ENCODE measurements at places on chromosomes 7 and 10. TPM values are rescaled to one million over a fixed set of nuclear protein-coding genes. Genes with fewer than 3 reads are reported as not detected.
A peak's percentile ranks its signal among the peaks of the same experiment; 100 is the strongest.

- no peak for DNase-seq
- H3K27me3 ChIP-seq, result no peaks in the 10 kb centered on the region
- no peaks in the 10 kb centered on the region for H3K4me1 ChIP-seq
These were observed 1196.9 kb downstream of the SORCS3 start for GRCh38 chr10:105837951-105838350.

DNA sequence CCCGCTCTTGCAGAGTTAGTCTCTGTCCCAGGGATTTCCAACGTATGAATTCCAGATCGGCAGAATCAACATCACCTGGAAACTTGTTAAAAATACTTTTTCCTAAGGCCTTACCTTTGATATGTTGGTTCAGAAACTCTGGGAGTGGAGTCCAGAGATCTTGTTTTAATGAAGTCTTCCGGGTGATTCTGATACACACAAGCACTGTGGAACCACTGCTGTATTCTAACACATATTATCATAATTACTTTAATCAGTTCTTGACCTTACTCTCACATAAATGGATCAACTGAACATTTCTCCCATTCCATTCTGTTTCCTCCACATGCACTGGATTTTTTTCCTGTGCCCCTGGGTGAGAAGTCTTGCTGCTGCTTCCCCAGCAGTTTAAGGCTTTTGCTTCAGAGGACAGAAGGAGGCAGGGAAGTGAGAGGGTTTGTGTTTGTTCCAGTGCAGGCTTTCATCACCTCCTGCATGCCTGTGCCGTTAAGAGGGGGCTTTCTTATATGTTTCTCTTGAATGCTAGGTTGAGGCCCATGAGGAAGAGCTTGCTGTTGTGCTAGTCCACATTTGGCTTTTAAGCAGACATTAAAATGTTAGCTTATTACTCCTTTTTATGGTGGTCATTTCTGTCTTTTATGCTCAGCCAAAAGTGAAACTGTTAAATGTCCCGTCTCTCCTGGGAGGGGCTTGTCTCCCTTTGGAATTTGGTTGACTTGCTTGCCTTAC is 32.4 kb downstream of the CCSER2 start:
- no peaks in the 10 kb centered on the region for H3K36me3 ChIP-seq
- peak overlapping the region; percentile 16 for H3K4me3 ChIP-seq
- DNase-seq, result no peak
- H3K4me1 ChIP-seq, result peaks cover 61% of the 10 kb centered on the region

DNA sequence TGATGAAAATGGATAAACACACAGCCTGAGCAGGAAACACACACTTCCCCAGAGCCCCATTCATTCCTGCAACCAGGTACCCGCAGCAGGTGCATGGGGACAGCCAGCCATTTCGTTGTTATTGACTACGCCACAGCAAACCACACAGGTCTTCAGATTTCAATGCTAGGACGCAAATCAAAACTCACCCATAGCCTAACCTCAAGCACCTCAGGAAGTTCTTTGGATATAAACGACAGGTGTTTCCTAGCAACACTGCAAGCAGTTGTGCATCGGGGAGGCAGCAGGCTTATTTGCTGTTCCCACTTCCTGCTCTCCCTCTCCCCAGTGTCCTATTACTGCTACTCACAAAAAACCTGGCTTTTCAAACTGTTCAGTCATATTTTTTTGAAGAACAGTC is 176.5 kb upstream of the FRMD4A start:
- no peak overlapping the region for H3K27ac ChIP-seq
- H3K4me1 ChIP-seq, result peaks cover 7% of the 10 kb centered on the region
- no peak for DNase-seq

- H3K27me3 ChIP-seq, result no peaks in the 10 kb centered on the region
- no peak for DNase-seq
- no peak overlapping the region for H3K4me3 ChIP-seq
- no peaks in the 10 kb centered on the region for H3K36me3 ChIP-seq
- H3K4me1 ChIP-seq, result no peaks in the 10 kb centered on the region
- no peak overlapping the region for H3K27ac ChIP-seq
These were observed 245.6 kb downstream of the BICC1 start for GRCh38 chr10:58758321-58758720.

- no peak for DNase-seq
- H3K27me3 ChIP-seq, result no peaks in the 10 kb centered on the region
- H3K4me1 ChIP-seq, result no peaks in the 10 kb centered on the region
- no peak overlapping the region for H3K27ac ChIP-seq
- peaks cover 25% of the 10 kb centered on the region for H3K36me3 ChIP-seq
These were observed 165.1 kb downstream of the SVIL start for GRCh38 chr10:29469481-29470354.

DNA sequence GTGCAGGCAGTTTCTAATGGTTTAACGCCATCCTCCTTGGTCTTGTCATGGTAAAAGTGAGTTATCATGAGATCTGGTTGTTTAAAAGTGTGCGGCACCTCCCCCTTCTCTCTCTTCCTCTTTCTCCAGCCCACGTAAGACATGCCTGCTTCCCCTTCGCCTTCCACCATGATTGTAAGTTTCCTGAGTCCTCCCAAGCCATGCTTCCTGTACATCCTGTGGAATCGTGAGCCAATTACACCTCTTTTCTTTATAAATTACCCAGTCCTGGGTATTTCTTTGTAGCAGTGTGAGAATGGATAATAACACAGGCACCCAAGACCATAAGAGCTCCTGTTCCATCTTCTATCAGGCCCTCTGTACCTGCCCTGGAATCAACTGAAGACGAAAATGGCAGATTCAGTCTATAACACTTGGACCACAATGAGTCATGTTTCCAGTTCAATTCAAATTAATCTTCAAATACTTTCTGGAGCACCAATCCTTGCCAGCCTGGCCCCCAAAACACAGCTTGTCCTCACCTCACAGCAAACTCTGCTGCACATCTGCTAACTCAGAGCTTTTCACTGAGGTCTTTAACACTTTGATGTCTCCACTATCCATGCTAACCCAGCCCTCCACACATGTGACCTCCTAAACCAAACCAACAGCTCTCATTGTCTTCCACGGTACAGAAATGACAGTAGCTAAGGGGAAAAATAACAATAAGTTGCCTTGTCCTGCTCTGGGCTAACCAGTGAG is 73.2 kb downstream of the SFMBT2 start:
- no peak for DNase-seq
- H3K36me3 ChIP-seq, result no peaks in the 10 kb centered on the region
- no peak overlapping the region for H3K27ac ChIP-seq
- H3K4me1 ChIP-seq, result peaks cover 50% of the 10 kb centered on the region
- H3K4me3 ChIP-seq, result no peak overlapping the region
- H3K27me3 ChIP-seq, result no peaks in the 10 kb centered on the region

DNA sequence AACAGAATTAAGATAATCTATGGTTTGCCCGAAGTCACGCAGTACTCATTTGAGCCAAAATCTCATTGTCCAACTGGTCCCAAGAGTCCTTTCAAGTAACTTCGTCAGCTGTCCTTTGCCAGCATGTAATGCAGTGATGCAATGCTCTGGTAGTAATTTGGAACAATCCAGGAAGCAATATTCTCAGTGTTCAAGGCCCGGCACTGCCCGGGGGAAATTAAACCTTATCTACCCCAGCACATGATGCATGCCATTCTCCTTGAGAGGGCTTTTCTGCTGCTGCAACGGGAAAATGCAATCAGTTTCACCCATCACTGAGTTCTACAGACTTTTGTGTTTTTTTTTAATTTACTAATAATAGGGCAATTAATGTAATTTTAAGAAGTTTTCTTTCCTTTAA is 77.6 kb upstream of the NME8 start:
- H3K4me3 ChIP-seq, result no peak overlapping the region
- no peaks in the 10 kb centered on the region for H3K27me3 ChIP-seq
- H3K36me3 ChIP-seq, result no peaks in the 10 kb centered on the region

The LRRC61 gene
- 10.8 TPM for total RNA-seq

The INA gene
- not detected for total RNA-seq

The FRAT1 gene
- 21.5 TPM for total RNA-seq

The DNAJC12 gene
- total RNA-seq, result 2.0 TPM

The PEX1 gene
- 23.8 TPM for total RNA-seq

All from spleen (tissue), 13 donors.